GM23248 (cell line): ENCODE measurements at places on chromosomes 16 and 17. TPM values are rescaled to one million over a fixed set of nuclear protein-coding genes. Genes with fewer than 3 reads are reported as not detected.

DNA sequence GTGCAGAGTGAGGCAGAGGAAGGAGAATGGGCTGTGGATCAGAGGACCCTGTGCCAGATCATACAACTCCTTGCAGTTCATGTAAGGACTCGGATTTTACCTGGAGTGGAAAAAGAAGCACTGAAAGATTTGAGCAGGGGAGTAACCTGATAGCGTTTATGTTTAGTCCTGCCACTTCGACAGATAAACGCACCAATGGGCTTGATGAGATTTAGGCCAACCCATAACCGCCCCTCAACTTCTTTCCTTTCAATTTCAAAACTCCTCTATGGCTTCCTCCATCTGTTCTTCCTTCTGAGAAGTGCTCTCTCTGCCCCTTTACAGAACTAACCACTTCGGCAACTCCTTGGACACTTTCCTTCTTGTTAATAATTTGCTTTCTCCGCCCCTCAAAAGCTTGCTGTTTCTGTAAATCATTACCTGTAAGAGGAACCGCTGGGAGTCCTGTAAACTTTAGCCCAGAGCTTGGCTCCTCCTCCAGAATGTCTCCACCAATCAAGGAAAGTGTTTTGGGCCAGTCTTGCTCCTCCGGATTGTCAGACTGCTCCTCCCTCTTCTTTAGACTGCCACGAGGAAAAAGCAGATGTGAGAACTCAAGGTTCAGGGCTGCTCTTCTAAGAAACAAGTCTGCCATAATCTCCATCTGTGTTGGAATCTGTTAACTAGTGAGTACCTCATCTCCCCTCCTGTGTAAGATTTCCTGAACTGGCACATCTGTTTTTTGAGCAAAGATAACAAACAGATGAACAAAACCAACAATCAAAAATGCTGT lies at the start of gene ACSM3:
Gene ACSM3 (plus strand): TSS at position 554 of the 772 bp plus-strand sequence. CDS start 6,021 bp downstream, outside the sequence.
- DNase-seq: peak; percentile 74

DNA sequence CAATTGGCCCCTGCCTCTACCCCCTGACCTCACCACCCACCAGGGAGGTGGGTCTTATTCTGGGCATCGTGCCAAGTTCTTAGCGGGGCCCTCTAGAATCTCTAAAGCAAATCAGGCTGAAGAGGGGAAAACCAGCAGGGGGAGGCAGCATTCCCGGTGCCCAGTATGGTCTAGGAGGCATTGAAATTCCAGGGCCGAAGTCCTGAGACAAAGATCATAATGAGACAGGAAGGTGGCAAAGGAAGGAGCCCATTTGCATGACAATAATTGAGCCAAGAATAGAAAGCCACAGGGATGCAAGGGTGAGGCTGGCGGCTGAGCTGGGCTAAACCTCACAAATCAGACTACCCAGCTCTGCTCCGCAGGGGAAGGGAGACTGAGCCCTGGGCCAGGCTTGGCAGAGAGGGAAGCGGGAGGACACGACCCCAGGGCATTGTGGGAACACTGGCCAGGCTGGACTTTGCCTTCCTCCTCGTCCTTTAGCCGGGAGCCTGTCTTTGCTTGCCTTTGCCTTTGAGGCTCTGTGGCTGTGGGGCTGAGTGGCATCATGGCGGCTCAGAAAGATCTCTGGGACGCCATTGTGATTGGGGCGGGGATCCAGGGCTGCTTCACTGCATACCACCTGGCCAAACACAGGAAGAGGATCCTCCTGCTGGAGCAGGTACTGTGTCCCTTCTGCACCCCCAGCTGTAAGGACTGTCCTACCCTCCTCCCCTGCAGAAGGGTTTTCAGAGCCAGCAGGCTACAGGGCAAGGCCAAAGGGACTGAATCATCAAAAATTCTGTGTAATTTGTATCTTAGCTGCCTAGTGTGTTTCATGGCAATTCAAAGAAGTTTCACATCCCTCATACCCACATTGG lies at the start of gene PIPOX:
Gene PIPOX (plus strand): TSS at position 463 of the 860 bp plus-strand sequence. CDS start 85 bp downstream, at position 548.
- DNase-seq: no peak

GRCh38 chr16:81616321-81617020 lies 162.6 kb upstream of the PLCG2 start:
- DNase-seq: peak; percentile 73

DNA sequence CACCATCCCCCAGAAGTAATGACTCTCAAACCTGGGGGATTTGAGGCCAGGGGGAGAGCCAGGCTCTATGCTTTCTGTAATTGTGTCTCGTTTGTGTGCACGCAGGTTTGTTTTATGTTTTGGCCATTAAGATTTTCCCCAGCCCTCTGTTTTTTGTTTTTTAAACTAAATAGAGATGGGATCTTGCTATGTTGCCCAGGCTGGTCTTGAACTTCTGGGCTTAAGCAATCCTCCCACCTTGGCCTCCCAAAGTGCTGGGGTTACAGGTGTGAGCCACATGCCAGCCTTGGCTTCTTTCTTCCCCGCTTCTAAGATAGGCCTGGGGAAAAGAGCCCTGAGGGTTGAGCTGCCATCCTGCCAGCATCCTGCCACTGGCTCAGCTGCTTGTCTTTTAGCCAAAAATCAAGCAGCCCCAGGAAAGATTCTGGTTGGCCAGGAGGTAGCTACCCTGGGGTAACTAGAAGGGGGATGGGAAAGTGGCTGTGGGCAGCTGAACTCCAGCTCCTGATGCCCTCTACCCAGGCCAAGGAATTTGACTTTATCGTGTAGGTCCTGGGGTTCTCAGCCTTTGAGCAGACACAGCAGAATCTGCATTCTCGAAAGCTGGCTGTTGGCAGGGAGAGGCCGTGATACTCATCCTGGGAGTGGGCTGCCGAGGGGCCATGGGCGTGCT lies 18.4 kb downstream of the KDM8 start:
- no peak for DNase-seq

DNA sequence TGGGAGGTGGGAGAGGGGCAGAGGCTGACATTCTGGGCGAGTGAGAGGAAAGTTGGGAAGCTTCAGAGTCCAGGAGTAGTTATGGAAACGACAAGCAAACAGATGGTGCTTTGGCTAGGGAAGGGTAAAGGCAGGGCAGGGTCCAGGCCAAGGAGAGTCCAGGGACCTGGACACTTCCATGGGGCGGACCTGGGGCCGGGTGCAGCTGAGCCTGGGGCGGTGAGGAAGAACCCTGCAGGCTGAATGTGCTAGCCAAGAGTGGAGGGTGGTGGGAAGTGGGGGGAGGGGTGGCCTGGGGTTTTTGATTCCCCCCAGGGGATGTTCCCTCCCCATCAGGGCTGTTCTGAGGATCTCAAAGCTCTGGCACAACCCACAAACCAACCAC lies 2.6 kb downstream of the PPP1R9B start:
- peak; percentile 66 for DNase-seq

DNA sequence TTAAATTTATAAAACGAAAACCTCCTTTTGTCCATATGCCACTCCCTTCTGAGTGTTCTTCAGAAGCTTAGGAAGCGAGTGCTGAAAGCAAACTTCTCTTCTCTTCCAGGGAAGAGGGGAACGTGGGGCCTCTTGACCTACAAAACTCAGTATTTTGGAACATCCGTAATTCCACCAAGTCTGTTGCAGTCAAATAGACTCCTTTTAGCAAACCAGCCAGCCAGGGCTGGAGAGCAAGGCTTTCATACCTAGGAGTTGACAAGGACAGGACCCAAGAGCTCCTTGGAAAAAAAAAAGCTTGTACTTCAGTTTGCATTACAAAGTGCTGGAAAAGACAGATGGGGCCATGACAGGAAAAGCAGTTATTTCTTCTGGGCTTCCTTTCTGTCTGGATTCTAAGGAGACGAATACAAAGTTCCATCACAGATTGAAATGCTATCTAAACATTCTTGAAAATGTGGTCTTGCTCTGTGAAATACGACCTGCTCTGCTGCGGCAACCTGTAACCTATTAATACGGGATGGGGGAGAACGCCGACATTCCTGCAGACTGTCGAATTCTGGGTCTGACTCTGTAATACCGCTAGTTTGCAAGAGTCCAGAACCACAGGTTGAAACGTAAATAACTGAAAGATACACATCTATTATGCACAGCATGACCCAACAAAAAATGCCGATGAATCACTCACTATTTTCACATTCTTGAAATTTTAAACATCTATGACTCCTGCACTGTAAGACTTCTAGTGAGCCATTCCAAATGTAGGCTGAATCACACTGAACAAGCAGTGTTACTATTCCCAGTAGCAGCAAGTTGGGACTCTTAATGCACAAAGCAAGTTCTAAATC lies 20.6 kb downstream of the VPS53 start:
- DNase-seq: peak; percentile 95

Gene SLC16A13
- total RNA-seq: 0.25 TPM in 1 of 2 replicates, not detected in the other

Gene MYL11
- total RNA-seq: not detected in 2 replicates
